ENCODE measurements at places on chromosomes 11 and 22.

GRCh38 chr11:131889760-131890581 lies 519.6 kb downstream of the NTM start:
- DNase-seq, result no peak

DNA sequence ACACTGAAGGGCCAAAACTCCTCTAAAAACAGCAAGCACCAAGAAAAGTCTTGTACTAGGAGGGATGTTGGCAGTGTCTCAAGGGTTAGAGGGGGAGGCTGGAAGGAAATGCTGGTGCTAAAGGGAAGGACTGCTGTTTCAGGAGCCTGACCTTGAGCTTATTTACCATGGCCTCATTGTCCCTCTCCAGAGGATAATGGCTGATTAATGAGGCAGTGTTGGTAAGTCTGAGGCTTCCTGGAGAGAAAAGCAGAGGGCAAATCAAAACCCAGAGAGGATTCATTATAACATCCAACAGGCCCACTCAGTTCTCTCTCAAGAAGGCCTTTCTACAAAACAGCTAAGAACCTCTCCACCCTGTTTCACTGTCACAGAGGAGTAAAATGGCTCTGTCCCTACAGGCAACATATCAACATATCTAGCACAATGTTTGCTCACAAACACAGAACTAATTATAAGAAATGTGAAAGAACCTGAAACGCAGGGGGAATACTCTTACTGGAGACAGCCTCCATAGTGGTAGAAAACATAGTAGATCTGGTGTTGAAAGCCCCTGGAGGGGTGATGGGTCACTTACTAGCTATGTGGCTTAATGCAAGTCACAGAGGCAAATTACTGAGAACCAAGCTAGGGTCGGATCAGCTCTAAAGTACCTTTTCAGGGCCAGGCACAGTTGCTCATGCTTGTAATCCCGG lies 31.4 kb downstream of the NUMA1 start:
- no peak for DNase-seq

DNA sequence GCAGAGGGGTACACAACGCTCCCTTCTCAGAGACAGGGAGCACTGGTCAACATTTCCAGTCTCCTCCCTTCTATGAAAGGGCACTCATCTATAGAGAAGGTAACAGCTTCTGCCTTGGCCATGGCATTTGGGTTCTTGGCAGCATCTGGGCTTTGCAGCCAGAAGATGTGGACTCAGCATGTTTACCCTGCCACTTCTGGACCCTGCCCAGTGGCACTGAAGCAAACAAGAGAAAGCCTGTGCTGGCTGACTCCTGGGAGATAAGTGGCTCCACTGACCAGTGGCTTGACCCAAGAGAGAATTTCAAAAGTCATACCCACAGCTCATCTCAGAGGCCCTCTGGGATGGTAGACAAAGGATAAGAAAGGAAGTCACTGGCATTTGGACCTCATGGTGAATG lies 8.0 kb downstream of the CSNK2A3 start:
- no peak for DNase-seq

GRCh38 chr11:16169956-16170847 lies 186.1 kb downstream of the SOX6 start:
- no peak for DNase-seq

GRCh38 chr11:16839821-16840220 lies 101.4 kb downstream of the C11orf58 start:
- no peak for DNase-seq

DNA sequence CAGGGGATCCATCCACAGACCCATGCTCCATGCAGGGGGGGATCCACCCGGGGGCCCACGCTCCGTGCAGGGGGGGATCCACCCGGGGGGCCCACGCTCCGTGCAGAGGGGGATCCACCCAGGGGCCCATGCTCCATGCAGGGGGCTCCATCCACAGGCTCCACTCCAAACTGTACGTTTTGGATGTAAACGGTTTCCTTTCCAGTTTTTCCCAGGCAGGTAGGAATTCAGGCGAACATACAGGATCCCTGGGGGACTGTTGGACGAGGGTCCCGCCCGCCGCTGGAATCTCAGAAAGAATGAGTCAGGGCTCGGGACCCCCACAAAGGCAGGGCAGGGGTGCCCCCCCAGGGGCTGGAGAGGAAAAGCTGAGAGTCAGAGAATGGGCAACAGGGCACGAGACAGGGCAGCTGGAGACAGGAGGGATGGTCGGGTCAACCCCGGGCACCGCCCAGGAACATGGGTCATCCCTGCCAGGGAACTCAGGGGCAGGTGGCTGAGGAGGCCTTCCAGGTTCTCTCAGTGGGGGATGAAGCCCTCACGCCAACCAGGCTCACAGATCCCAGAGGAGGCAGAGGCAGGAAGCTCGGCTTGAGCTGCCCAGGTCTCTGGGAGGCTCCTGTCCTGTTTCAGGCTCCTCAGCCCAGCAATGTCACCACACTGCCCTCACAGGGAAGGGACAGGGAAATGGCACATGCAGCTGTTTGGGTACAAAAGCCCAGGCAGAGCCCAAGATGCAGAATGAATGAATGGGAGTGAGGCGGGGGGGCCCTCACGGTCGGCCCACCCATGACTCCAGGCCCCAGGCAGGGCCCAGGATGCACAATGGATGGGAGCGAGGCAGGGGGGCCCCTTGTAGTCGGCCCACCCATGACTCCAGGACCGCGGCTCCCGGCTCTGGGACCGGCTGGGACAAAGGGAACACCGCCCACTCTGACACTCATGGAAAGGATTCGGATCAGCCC lies 200.2 kb downstream of the BRD1 start:
- no peak for DNase-seq

GRCh38 chr11:10459029-10459970 lies 4.2 kb downstream of the AMPD3 start:
- DNase-seq, result no peak

- no peak for DNase-seq
Measured at GRCh38 chr22:40791241-40791640, 27.9 kb downstream of the SLC25A17 start.

GRCh38 chr22:43633631-43634285 lies 178.3 kb downstream of the EFCAB6 start:
- no peak for DNase-seq

DNA sequence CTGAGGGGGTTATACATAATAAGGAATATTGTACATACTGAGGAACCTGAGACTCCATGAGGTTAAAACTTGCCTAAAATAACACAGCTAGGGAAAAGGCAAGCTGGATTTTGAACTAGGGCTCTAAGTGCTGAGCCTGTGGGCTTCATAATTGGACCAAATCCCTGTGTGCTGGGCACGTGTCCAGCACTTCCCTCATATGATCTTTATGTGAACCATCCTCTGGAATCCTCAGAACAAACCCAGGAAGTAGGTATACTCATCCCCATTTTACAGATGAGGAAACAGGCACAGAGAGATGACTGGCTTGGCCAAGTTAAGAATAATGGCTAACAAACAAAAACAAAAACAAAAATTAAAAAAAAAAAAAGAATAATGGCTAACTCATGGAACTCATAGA lies 14.9 kb downstream of the RTN4RL2 start:
- no peak for DNase-seq

DNA sequence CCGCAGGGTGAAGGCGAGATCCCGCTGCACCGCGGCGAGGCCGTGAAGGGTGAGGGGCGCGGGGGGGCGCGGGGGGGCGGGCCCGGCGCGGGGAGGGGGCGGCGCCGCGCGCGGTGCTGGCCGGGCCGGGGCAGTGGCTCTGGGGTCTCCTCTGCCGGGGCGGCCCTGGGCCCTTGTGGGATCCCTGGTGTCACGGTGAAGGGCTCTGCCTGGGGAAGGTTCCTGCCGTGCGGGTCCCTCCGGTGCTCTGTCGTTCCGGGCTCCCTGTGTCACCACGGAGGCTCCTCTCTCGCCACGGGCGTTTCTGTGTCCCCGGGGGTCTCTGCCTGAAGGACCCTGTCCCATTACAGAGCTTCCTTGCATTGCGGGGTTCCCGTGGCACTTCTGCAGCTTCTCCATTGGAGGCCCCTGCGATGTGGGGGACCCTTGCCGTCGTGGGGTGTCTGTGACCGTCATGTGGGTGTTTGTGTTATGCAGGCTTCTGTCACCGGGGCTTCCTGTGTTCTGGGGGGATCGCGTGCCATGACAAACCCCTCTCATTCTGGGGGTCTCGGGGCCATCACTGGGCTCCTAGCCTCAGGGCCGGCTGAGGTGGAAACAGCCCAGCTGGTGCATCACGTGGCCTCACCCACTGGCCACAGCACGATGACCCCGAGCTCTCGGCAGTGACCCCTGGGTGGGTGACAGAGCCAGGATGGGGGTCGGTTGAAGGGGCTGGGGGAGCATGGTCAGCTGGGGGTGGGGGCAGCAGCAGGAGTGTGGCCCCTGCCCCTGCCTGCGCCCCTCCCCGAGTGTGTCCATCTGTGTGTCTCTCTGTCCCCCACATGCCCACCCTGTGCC lies 25.3 kb downstream of the SHANK3 start:
- no peak for DNase-seq

- peak; percentile 17 for DNase-seq
Measured at GRCh38 chr11:93838967-93839366, 11.5 kb downstream of the VSTM5 start.

Measured in iPS DF 19.7 (cell line).